ENCODE measurements at places on chromosomes 6 and 20. TPM values are rescaled to one million over a fixed set of nuclear protein-coding genes. Genes with fewer than 3 reads are reported as not detected.
A peak's percentile ranks its signal among the peaks of the same experiment; 100 is the strongest.

Gene ZBTB12
- 3.5 TPM for total RNA-seq

Gene UBR2
- 14.2 TPM for total RNA-seq

Gene DDO
- total RNA-seq, result not detected

Gene CEP57L1
- total RNA-seq, result 13.9 TPM

Gene STMND1
- total RNA-seq, result not detected

DNA sequence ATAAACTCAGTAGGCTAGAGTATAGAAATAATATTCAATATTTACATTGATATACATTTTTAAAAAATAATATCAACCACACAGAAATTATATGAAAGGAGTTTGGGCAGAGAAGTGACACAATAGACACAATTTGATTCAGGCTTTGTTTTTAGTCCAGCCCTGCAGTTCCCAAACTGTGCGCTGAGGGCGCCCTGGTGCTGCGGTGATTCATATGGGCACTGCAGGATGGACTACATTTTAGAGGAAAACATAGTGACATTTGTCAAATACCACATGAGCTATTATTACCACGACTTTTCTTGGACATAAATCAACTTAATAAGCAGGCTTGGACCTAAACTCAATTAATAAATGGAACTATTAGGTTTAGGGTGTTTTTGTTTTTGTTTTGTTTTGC, 364.3 kb upstream of the ID4 start:
- no peak for DNase-seq

GRCh38 chr20:8153281-8153908, 21.3 kb downstream of the PLCB1 start:
- DNase-seq, result peak; percentile 51

DNA sequence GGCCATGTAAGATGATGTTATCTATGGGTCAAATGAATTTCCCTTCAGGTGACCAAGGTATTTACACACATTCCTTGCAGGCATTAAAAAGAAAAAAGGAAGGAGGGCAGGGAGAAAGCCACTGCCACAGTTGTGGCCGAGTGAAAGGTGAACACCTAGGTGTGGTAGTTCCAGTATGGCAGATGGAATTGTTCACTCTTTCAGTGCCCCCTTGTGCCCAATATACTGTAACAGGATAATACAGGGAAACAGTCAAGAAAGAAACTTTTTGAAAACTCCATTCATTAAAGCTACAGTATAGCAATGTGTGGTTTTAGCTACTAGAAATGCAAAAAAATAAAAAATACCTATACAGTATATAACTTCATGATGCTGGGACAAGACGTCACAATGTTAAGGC, 52.1 kb downstream of the BMP2 start:
- DNase-seq, result no peak
